ENCODE measurements at places on chromosomes 16 and 17. TPM values are rescaled to one million over a fixed set of nuclear protein-coding genes. Genes with fewer than 3 reads are reported as not detected.

DNA sequence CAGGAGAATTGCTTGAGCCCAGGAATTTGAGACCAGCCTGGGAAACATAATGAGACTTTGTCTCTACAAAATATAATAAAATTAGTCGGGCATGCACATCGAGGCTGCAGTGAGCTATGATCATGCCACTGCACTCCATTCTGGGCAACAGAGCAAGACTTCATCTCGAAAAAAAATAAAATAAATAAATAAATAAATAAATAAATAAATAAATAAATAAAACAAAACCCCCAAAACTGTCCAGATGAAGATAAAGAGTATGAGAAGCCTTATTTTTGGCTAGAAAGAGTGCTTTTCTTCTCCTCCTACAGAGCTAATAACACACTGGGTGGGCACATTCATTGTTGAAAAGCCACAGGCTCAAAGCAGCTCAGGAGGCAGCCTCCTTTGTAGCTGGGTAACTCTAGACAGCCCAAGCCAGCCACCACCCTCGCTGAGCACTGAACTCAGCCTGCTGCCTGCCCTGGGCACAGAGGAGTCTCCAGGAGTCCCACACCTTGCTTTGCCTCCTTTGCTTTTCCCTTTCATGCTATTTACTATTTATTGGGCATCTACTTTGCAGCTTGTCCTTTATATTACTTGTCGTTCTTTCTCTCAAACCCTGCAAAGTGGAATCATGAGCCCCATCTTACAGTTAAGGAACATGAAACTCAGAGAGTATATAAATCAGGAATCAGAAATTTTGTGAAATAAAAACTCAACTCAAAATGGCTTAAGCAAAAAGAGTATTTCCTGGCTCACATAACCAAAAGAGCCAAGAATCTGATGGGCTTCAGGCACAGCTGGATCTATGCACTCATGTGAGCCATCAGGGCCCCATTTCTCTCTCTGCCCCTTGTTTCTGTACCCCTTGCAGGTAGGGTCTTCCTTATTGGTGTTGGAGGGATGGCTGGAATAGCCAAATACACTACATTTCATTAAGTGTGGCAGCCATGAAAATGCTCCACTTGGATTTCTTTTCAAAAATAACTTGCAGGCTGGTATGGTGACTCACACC is 18.1 kb upstream of the C16orf87 start:
- no peak for DNase-seq

DNA sequence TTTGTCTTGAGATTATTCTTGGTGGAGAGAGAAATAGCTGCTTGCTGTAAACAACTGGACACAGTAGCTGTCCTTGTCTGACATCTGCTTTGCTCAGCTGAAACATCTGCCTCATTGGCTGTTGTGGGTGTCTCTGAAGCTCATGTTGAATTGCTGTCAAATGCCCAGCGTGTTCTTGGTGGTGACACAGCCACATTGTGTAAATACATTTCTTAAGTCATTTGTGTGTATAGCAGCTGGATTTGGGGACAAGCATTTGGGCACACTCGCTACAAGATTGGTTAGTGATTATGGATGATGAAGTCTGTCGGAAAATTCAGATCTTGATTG is 5.3 kb downstream of the FAM234A start:
- DNase-seq, result no peak

GRCh38 chr17:37729905-37730304 is 15.0 kb downstream of the HNF1B start:
- DNase-seq, result no peak

GRCh38 chr17:31752584-31752983 is 106.5 kb downstream of the COPRS start:
- no peak for DNase-seq

DNA sequence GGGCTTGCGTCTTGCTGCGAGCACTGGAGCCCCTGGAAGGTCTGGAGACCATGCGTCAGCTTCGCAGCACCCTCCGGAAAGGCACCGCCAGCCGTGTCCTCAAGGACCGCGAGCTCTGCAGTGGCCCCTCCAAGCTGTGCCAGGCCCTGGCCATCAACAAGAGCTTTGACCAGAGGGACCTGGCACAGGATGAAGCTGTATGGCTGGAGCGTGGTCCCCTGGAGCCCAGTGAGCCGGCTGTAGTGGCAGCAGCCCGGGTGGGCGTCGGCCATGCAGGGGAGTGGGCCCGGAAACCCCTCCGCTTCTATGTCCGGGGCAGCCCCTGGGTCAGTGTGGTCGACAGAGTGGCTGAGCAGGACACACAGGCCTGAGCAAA is 7.4 kb downstream of the MPG start:
- no peak for DNase-seq

DNA sequence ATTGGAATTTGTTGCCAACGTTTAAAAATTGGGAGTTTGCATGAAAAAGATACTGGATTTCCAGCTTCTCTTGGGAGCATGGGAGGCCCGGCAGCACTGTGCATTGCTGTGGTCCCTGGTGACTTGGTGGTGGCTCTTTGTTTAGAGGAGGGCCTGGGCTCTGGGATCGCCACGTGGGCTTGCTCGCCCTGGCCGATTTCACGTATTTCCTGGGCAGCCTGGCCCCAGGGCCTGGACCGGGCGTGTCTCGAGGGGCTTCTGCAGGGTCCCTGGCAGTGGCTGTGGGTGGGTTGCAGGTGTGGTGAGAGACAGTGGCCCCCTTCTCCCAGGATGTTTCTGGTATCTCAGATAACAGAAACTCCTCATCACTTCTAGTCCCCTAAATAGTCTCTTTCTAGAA is 67.9 kb downstream of the ATP2C2 start:
- no peak for DNase-seq

- DNase-seq, result no peak
These were observed 2.8 kb upstream of the LPCAT2 start for GRCh38 chr16:55506083-55506482.

Gene NPIPA1
- total RNA-seq, result 41.0 TPM

GRCh38 chr16:25012525-25012991 is 2.6 kb downstream of the ARHGAP17 start:
- DNase-seq, result peak; percentile 57

- DNase-seq, result peak; percentile 98
These were observed at the start of gene POLR3E for GRCh38 chr16:22297114-22297870. Gene POLR3E, plus strand, starts transcription at chr16:22297409. Its CDS starts 5,560 bp downstream, at chr16:22302969.

Gene HSD17B2
- 2.4 TPM for total RNA-seq

GRCh38 chr16:31005350-31006085 is 4.9 kb downstream of the STX1B start:
- DNase-seq, result no peak

Gene PRR14
- total RNA-seq, result 38.5 TPM

GRCh38 chr17:4438162-4438944 is 4.6 kb downstream of the SPNS3 start:
- no peak for DNase-seq

- no peak for DNase-seq
These were observed 13.9 kb downstream of the PRSS27 start for GRCh38 chr16:2706085-2706484.

GRCh38 chr17:8275421-8276290 is 12.8 kb upstream of the RANGRF start:
- no peak for DNase-seq

Gene KRTAP9-4
- total RNA-seq, result not detected

GRCh38 chr17:50045154-50045553 is 10.8 kb upstream of the ITGA3 start:
- peak; percentile 47 for DNase-seq
